ENCODE measurements at places on chromosomes 5 and 9.

DNA sequence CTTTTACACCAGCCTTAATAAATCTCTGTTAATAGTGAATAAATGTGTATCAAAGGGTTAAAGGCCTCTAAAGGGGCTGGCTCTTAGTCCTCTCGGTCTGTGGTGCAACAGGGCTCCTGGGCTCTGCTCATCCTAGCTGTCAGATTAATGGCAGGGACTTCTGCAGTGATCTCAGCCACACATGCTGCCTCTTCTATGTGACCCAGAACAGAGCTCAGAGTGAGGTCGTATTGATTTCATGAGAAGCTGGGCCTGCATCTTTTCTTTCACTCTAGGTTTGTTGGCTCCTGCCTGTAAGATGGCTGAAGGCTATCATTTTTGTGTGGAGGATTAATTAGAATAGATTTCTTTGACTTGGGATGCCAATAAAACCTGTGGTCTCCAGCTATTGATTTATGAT lies 165.0 kb upstream of the GLRA1 start:
- DNase-seq, result no peak

- no peak for DNase-seq
Observed at GRCh38 chr5:125554355-125554754, 807.9 kb upstream of the ZNF608 start.

GRCh38 chr5:56615361-56616153 lies 199.8 kb upstream of the MAP3K1 start:
- no peak for DNase-seq

DNA sequence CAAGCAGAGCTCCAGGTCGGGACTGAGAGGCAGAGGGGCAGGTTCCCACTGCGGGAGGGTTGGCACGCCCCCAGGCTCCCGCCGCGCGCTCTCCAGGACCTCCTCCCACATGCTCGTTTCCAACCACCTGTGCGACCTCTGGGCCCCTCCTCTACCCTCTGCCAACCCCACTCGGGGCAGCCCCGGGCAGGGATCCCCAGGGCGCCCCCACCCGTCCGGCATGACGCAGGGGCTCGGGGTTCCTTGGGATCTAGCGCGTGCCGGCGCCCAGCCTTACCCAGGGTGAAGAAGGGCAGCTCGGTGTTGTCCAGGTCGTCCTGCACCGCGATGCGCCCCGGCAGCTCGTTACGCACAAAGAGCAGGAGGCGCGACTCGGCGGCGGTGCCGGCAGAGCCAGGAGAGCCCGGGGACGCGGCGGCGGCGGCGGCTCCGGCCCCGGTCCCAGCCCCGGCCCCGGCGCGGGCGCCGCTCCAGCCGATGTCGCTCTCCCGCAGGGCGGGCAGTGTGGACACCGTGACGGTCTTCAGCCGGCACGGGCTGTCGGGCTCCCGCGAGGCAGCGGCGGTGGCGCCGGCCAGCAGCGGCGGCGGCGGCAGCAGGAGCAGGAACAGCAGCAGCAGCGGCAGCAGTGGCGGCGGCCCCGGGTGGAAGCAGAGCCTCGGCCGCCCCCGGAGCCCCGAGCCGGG lies 494 bp downstream of the ASTN2 start:
- peak; percentile 1 for DNase-seq

DNA sequence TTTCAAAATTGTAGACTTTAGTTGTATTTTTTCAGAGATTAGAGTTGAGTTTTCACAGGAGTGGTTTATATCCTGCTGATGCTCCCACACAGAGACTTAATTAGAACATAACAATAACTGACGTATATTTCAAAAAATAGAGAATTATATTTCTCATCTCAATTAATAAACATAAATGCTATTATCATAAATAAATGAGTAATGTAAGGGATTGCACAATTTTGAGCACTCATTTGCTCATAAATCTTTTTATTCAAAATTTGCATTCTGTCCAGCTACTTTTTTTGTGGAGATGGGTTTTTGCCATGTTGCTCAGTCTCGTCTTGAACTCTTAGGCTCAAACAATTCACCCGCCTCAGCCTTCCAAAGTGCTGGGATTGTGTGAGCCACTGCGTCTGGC lies 515.7 kb upstream of the RORB start:
- no peak for DNase-seq

Data from fibroblast of skin of abdomen (primary cell).